Progenitor cell of endocrine pancreas (in vitro differentiated cells): ENCODE measurements at places on chromosomes 2 and 18.

DNA sequence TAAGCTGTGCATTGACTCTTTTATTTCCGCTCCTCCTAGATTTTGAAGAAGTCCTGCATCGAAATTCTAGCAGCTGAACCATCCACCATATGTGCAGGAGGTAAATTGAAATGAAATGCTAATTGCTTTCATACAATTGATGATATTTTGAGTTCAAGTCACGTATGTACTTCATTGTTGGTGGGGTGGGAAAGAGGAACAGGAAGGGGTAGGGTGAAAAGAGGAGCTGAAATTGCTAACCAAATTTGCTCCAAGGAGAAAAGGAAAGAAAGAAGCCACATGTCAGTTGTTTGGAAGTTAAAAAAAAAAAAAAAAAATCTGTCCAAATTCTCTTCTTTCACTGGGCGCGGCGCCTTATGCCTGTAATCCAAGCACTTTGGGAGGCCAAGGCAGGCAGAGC, 77.8 kb downstream of the ANTXR1 start:
- DNase-seq, result no peak
- no peaks in the 10 kb centered on the region for H3K27me3 ChIP-seq
- no peak overlapping the region for H3K27ac ChIP-seq
- no peak overlapping the region for H3K4me3 ChIP-seq
- H3K36me3 ChIP-seq, result peaks cover 24% of the 10 kb centered on the region

DNA sequence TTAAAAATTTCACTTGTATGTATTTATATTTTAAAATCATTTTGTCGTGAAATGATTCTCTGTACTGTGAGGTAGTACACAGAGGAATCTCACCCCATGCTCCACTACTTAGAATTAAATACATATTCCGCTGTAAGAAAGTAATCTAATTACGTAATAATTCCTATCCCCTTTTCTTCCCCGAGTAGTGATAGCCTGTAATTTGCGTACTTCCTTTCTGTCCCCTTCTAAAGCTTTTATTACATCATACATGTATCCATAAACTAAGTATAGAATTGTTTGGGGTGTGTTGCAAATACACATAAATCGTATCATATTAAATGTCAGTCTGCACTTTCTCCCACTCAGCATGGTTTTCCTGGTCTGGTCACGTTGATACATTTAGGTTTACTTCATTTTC, 12.4 kb upstream of the CHCHD5 start:
- H3K27me3 ChIP-seq, result no peaks in the 10 kb centered on the region
- H3K4me3 ChIP-seq, result no peak overlapping the region
- no peak for DNase-seq
- H3K4me1 ChIP-seq, result no peaks in the 10 kb centered on the region
- H3K36me3 ChIP-seq, result peaks cover 38% of the 10 kb centered on the region
- no peak overlapping the region for H3K27ac ChIP-seq

GRCh38 chr2:202141329-202141947, 68.4 kb downstream of the KIAA2012 start:
- DNase-seq, result no peak
- no peak overlapping the region for H3K4me3 ChIP-seq
- H3K27me3 ChIP-seq, result no peaks in the 10 kb centered on the region

GRCh38 chr18:28095631-28096030, 81.3 kb downstream of the CDH2 start:
- DNase-seq, result no peak
- peaks cover 20% of the 10 kb centered on the region for H3K36me3 ChIP-seq
- peak overlapping the region; percentile 24 for H3K27ac ChIP-seq
- no peak overlapping the region for H3K4me3 ChIP-seq

DNA sequence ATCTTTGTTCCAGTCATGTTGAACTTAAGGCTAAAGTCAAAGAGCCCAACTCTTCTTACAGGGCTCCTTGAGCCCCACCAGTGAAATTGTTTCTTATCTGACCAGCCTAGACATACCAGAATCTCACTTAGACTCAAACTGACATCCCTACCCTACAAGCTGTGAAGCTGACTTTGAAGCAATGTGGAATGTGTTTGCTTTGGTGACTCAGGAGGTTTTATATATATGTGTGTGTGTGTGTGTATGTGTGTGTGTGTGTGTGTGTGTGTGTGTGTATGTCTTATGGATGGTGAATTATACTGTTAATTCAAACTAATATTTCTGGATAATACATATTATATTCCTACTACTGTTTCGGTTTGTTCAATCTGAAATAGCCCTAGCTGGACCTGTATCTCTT, 67.3 kb downstream of the CAMKMT start:
- H3K4me3 ChIP-seq, result no peak overlapping the region
- no peaks in the 10 kb centered on the region for H3K27me3 ChIP-seq
- peaks cover 5% of the 10 kb centered on the region for H3K36me3 ChIP-seq
- peaks cover 3% of the 10 kb centered on the region for H3K4me1 ChIP-seq

DNA sequence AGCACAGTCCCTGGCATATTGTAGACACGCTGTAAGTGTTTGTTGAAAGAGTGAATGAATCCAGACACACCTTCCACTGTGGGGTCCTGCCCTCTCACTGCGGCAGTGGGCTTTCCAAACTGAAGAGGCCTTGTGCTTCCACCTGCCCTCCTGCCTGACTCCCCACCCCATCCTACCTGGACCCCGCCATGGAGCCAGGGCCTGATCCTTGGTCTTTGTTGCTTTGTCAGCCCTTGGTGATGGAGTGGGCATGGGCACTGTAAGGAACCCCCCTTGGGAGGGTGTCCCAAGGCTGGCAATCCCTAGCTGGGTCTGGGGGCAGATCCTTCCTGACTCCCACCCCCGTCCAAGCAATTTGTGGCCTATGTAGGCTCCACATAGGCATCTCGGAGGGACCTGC, 33.1 kb downstream of the KLHL29 start:
- H3K4me1 ChIP-seq, result peaks cover 3% of the 10 kb centered on the region
- no peak overlapping the region for H3K4me3 ChIP-seq
- no peak overlapping the region for H3K27ac ChIP-seq
- H3K27me3 ChIP-seq, result peaks cover 31% of the 10 kb centered on the region
- H3K36me3 ChIP-seq, result no peaks in the 10 kb centered on the region

- H3K4me1 ChIP-seq, result no peaks in the 10 kb centered on the region
- no peak overlapping the region for H3K4me3 ChIP-seq
- no peak for DNase-seq
- H3K27me3 ChIP-seq, result no peaks in the 10 kb centered on the region
Observed at GRCh38 chr2:133293544-133294353, 274.5 kb downstream of the NCKAP5 start.

- H3K27ac ChIP-seq, result peak overlapping the region; percentile 69
- peak overlapping the region; percentile 98 for H3K4me3 ChIP-seq
Observed at GRCh38 chr2:151826737-151827157, 1.5 kb downstream of the ARL5A start.

DNA sequence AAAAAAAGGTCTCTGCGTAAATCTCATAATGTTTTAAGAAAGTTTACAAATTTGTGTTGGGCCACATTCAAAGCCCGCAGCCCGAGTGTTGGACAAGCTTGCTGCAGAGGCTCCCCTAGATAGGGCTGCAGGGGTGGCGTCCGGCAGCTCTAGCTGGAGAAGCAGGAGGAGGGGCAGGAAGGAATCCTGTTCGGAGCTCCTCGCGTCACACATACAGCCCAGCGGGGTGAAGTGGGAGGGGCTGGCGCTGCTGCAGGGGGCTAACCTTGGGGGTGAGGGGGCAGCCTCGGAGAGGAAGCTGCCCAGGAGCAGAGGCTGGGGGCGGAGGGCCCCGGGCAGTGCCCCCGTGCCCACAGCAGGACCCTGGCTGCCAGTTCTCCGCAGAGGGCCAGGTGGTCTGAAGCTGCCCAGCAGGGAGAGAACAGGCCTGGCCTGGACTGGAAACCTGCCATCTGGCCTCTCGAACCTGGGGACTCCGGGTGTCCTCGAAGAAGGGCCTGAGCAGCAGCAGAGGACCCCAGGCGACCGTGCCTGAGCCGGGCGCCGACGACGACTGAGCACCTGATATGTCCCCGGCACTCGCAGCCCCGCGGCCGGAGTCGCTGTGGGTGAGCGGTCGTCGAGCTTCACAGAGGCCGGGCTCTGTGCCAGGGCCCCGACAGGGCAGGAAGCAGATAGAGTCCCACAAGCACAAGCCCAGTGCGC, 2.6 kb upstream of the GPR35 start:
- H3K4me3 ChIP-seq, result no peak overlapping the region
- no peak for DNase-seq
- peaks cover 14% of the 10 kb centered on the region for H3K36me3 ChIP-seq
- H3K27me3 ChIP-seq, result no peaks in the 10 kb centered on the region
